Left hindlimb (tissue), 1 donor: ENCODE measurements at places on chromosomes 1 and 21.

DNA sequence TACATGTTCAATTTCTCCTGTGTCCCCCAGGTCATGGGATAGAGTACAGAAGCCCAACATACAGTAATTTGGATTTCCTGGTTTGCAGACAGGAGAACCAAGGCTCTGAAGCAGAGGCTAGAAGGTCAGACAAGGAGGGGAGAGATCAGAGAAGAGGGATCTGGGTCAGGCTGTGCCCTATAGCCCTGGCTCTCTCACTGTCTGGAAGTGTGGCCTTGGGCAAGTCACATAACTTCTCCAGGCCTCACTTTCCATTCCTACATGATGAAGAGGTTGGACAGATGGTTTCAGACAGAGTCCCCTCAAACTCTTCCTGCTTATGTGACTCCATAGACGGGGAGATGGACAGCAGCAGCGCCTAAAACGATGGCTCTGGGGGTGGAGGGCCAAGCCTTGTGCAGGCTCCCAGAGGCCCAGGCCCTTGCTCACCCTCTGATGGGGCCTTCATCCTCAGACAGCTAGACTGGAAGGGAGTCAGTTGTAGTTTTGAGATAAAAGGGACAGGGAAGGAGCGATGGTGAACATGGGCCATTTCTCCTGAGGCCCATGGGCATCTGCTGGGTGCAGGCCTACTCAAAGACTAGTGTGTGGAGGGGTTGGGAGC, 2.9 kb downstream of the TRIM62 start:
- DNase-seq = no peak

GRCh38 chr1:183941001-183941400, 96.5 kb downstream of the COLGALT2 start:
- DNase-seq = no peak

DNA sequence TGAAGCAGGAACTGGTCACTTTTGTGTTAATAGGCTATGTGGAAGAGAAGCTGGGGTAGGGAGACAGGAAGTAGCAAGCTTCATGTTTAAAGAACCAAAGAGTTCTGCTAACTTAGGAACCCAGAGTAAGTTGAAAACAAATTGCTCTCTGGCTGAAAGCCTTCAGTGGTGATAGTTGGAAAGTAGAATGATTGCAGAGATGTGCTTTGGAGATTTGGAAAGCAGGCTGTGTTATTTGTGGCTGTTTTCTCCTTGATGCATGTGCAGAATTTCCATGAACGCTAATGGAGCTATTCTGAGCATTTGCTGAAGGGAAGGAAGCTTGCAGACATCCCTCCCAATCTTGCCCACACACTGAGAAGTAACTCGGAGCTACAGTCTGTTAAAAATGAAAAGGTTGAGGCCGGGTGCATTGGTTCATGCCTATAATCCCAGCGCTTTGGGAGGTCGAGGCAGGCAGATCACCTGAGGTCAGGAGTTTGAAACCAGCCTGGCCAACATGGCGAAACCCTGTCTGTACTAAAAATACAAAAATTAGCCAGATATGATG, 45.7 kb downstream of the TCEANC2 start:
- no peak for DNase-seq

- no peak for DNase-seq
Measured at GRCh38 chr21:41651830-41652229, 115.0 kb downstream of the RIPK4 start.

DNA sequence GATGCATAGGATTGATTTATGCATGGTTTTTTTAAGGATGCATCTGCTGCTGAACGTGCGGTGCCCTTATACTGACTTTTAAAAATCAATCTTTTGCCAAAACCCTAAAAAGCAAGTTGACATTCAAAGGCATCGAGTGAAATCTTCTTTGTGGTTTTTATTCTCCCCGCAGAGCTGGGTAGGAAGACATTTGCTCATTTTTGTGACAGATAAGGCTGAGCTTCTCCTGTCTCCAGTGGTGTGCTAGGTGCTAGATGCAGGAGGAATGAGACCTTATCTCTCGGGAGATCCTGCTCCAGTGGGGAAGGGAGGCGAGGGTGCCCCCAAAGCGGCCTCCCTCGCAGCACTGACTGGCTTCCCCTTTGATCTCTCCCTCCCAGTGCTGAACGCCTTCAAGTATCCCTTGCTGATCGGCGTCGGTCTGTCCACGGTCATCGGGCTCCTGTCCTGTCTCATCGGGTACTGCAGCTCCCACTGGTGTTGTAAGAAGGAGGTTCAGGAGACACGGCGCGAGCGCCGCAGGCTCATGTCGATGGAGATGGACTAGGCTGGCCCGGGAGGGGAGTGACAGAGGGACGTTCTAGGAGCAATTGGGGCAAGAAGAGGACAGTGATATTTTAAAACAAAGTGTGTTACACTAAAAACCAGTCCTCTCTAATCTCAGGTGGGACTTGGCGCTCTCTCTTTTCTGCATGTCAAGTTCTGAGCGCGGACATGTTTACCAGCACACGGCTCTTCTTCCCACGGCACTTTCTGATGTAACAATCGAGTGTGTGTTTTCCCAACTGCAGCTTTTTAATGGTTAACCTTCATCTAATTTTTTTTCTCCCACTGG, 14.9 kb upstream of the CD101 start:
- no peak for DNase-seq

DNA sequence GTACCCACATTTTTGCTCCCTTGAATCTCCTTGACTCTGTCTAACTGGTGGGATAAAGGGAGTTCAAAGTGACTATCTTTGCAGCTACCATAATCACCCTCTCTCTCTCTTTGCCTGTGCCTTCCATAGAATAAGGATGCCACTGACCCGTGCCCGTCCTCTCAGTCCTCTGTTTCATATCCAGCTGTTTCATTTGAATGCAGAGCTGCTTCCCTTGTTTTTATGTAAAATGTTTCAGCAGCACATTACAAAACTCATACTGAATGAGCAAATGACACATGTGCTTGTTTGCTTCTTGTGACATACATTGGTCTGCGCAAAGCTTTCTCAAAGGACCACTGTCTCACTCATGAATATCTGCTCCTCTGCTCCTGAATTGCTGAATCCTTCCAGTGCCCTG, 38.4 kb downstream of the CDC42 start:
- DNase-seq = no peak

DNA sequence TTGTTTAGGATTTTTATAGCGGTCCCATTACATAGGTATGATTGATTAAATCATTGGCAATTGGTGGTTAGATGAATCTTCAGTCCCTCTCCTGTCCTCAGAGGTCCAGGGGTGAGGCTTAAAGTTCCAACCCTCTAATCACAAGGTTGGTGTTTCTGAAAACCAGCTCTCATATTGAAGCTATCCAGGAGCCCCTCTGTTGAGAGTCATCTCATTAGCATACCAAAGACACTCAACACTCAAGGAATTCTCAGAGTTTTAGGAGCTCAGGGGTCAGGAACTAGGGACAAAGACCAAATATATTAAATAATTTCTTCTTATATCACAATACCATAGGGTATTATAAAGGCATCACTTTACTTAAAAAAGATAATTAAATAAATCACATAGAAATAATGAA, 23.3 kb downstream of the FCRL2 start:
- DNase-seq = no peak

DNA sequence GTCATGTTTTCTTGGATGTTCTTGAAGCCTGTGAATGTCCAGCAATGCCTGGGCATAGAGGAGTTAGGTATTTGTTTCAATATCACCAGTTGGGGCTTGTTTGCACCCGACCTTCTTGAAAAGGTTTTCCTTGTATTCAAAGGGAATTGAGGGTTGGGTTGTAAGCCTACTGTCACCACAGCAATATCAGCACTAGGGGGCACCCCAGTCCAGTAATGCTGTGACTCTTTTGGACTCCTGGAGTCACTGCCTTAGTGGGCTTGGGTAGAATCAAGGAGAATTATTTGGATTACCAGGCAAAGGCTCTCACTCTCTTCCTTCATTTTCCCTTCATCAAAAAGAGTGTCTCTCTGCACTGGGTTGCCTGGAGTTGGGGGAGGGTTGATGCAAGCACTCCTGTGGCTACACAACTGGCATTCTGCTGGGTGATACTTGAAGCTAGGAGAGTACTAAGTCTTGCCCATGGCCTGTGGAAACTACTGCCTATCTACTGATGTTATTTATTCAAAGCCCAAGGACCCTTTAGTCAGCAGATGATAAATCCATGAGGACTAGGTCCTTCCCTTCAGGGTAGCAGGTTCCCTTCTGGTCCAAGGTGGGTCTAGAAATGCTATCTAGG, 34.5 kb downstream of the OR10R2 start:
- no peak for DNase-seq

- no peak for DNase-seq
Measured at GRCh38 chr1:14724246-14724645, 125.8 kb downstream of the KAZN start.

GRCh38 chr1:246580497-246581370, 14.5 kb downstream of the CNST start:
- DNase-seq = no peak

DNA sequence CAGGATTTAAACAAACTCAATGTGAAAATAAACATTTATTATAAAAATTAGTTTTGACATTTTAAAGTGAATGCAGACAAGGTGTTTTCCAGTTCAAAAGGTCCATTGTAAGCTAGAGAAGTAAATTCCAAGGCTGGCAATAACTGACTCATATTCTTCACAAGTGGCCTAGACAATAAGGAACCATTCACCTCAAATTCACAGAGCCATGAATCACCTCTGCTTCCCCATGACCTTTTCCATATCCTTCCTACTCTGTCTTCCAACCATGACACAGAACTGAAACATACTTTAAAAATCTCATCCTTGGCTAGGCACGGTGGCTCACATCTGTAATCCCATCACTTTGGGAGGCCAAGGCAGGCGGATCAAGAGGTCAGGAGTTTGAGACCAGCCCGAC, 24.8 kb downstream of the F11R start:
- DNase-seq = no peak
